ENCODE measurements at places on chromosomes 11 and 22.

DNA sequence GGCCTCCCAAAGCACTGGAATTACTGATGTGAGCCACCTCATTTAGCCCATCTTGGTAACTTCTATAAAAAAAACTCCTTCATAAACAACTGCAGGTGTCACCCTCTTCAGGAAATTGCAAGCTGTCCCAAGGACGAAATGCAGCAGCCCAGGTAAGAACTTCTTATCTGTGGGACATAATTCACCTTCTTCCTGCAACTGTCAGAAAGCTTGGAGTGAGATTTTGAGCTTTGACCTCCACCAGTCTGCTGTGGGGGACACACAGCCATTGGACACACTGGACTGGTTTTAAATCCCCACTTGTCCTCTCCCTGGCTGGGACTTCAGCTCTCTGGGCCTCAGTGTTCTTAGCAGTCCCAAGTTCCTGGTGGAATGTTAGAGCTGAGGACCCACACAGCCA is 368.5 kb downstream of the MN1 start:
- DNase-seq, result no peak

GRCh38 chr11:85795712-85796487 is 15.0 kb downstream of the SYTL2 start:
- no peak for DNase-seq

GRCh38 chr11:94746721-94747120 is 21.4 kb upstream of the AMOTL1 start:
- no peak for DNase-seq

- no peak for DNase-seq
Observed at GRCh38 chr22:41471568-41471967, 2.7 kb downstream of the ACO2 start.

DNA sequence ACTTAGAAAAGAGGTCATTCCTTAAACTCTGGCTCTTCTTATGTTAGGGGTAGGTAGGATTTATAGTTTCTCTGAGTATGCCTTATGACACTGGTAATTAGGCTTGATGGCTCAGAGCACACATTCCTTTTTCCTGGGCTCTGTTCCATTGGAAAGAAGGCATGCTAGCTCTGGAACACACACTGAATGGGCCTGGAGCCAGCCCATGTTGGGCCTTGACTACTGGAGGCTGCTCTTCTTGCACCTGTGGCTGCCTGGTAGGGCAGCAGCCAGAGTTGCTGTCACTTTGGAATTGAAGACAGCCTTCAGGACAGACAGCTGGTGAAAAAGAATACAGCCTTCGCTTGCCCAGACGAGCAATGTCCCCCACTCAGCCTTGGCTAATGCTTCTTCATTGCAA is 18.2 kb downstream of the MCAM start:
- DNase-seq, result no peak

DNA sequence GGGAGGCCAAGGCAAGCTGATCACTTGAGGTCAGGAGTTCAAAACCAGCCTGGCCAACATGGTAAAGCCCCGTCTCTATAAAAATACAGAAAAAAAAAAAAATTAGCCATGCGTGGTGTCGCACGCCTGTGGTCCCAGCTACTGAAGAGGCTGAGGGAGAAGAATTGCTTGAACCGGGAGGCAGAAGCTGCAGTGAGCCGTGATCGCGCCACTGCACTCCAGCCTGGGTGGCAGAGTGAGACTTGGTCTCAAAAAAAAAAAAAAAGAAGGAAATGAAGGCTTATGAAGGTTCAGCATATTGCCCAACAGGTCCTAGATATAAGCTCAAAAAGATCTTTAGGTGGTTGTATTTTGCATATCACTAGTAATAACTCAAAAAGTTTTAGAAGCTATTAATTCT is 10.2 kb downstream of the ATL3 start:
- no peak for DNase-seq

GRCh38 chr11:129973809-129974208 is 28.8 kb downstream of the PRDM10 start:
- DNase-seq, result no peak

DNA sequence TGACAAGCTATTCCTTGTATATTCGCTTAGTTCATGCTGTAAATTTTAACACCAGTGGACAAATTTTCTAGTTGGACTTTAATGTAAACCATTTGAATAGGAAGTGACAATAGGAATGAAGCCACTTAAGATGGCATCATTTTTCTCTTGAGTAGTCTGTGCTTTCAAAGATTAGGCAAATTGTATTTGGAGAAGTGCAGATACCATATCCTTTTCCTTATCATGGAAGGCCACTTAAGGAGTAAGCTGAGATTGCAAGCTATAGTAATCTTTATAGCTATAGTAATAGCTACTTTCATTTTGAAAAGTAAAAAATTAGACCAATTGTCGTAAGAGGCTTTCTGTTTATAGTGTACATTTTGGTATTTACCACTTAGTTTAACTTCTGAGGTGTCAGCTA is 12.8 kb downstream of the CAPRIN1 start:
- no peak for DNase-seq
